Activated CD8-positive, alpha-beta memory T cell treated with anti-CD3 and anti-CD28 coated beads for 1 hour (primary cell): ENCODE measurements at places on chromosomes 3 and 15.

- DNase-seq = no peak
Measured at GRCh38 chr15:68765602-68766368, 54.9 kb downstream of the ANP32A start.

DNA sequence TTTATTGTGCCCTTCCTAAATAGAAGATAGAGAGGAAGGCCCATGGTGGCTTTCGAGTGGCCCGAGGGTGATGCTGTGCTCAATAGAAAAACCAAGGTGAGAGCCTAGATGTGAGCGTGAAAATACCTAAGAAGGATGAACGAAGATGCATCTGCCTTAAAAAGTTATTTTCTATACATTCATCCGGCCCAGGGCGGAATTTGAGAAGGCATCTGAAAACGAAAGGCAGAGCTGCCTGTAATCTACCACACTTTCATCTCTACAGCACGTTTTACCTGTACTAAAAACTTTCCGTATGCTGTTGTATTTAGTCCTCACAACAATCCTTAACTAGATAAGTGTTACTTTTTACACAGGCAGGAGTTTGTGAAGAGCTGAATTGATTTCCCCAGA, 1.4 kb downstream of the DUT start:
- no peak for DNase-seq

DNA sequence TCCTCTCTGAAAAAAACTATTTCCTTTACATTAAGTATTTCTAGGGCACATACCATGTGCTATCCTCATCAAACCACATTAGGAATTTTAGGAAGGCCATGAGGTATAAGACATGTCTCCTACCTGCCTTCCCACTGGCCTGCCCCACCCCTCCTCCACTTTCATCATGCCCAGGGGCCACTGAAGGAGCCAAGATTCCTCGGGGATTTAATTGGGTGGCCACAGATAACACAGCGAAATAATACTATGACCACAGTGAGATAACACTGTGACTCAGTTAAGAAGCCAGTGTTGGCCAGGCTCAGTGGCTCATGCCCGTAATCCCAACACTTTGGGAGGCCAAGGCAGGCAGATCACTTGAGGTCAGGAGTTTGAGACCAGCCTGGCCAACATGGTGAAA, 9.8 kb upstream of the BMF start:
- no peak for DNase-seq

DNA sequence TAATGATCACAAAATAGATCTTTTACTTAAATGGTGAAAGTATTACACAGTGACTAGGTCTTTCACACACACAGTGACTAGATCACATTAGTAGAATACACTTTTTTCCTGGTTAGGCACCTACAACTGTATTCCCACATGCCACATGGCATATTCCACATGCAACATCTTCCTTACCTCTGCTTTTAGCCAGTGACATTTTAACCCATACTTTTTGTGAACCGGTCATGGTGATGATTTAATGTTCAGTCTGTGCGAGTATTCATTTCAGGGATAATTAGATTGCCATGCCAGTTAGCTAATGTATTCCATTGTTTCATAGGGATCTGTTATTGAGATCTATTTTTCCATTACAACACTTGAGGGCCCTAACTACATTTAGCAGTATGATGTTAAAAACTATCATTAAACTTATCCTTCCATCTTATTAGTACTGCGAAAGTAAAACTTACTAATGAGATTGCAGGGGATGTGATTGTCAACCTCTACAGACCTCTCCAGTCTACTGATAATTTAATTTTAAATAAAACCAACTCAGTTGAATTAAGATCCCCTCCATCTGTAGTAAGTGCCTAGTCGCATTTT, 28.3 kb downstream of the TSEN2 start:
- no peak for DNase-seq

GRCh38 chr3:27791956-27792355, 69.8 kb upstream of the EOMES start:
- DNase-seq = no peak

DNA sequence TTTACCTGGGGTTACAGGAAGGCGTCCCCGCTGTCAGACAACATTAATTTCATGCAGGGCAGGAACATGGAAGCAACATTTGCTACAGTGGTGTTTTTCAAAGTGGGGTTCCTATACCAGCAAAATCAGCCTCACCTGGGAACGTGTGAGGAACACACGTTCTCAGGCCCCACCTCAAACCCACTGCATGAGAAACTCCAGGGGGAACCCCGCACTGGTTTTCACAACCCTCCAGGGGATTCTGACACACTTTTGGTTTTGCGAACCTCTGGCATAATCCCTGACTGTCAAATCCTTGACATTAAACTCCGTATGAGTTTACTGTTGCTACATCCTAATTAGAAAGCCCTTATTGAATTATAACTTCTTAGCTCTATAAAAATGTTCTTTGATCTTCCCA, 127.7 kb downstream of the LRRK1 start:
- DNase-seq = no peak

GRCh38 chr3:186510374-186511079, 33.7 kb downstream of the CRYGS start:
- no peak for DNase-seq

GRCh38 chr15:60751985-60752952, 273.3 kb upstream of the ICE2 start:
- DNase-seq = no peak

DNA sequence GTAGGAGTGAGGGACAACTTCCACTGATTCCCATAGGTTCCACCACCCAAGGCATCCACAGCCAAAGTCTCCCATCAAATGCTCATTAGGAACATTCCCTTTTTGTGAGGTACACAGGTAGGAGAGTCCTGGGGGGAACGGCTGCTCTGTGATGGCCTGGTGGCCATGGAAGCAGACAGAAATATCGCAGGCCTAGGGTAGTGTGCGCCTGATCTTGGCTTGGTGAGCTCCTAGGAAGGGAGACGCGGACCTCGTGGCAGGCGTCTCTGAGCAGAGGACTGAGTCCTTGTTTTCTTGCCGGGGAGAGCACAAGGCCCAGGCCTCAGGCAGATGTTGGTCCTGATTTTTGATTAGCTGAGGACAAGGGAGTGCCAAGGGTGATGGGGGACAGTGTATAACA, 99.5 kb downstream of the SNRPN start:
- DNase-seq = no peak

DNA sequence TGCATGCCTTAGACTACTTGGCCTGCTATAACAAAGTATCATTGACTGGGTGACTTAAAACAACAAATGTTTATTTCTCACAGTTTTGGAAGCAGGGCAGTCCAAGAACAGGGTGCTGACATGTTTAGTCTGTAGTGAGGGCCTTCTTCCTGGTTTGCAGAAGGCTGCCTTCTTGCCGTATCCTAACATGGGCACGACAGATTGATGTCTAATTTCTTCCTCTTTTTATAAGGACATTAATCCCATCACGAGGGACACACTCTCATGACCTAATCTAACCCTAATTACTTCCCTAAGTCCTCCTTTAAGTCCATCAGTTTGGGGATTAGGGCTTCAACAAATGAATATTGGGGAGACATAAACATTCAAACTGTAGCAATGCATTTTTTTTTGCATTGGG, 10.9 kb upstream of the GOLGA8B start:
- DNase-seq = no peak

DNA sequence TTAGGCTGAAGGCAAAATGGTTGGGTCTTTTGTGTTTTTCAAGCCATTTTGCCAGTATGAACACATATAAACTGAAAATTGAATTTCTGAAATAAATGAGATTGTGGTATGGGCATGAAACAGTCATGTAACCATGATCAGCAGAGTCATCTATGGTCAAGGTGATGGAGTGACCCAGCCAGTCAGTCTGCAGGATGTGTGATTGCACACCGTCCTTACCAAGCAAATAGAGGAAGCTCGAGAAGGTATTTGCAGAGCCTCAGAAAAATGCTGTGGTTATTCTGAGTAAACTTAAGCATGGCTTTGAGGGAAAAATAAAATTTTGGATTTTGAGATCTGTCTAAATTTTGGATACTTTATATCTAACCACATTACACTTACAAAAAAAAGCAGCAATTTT, 95.9 kb upstream of the RNF7 start:
- DNase-seq = no peak

- DNase-seq = no peak
Measured at GRCh38 chr3:18669374-18669773, 244.2 kb upstream of the SATB1 start.

GRCh38 chr3:105755121-105755886, 113.5 kb downstream of the CBLB start:
- DNase-seq = no peak

GRCh38 chr3:36944641-36945270, at the start of gene TRANK1:
Gene TRANK1 (minus strand): TSS chr3:36945054. CDS start chr3:36944809, 245 bp downstream.
- peak; percentile 64 for DNase-seq

GRCh38 chr3:861721-862120, 231.1 kb upstream of the CNTN6 start:
- DNase-seq = no peak

GRCh38 chr15:47861111-47861903, 144.0 kb downstream of the SEMA6D start:
- no peak for DNase-seq

- DNase-seq = no peak
Measured at GRCh38 chr3:160804762-160805161, 48.7 kb downstream of the PPM1L start.

DNA sequence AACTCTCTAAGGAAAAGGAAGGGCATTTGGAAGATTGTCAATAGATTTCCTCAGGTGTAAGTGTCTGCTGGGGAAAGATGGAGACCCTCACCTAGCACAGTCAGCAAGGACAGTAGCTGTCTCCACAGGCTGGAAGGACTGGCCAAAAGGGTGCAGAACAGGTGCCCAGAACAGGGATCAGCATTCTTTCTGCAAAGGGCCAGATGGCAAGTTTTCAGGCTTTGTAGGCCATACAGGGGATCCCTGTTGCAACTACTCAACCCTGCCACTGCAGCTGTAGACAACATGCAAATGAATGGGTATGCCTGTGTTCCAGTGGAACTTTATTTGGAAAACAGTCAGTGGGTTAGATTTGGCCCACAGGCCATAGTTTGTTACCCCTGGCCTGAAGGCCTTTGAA, 8.1 kb downstream of the AGBL1 start:
- no peak for DNase-seq
